ENCODE measurements at places on chromosomes 13 and 19.

- DNase-seq: no peak
Measured at GRCh38 chr13:77510156-77510555, 25.4 kb upstream of the SCEL start.

DNA sequence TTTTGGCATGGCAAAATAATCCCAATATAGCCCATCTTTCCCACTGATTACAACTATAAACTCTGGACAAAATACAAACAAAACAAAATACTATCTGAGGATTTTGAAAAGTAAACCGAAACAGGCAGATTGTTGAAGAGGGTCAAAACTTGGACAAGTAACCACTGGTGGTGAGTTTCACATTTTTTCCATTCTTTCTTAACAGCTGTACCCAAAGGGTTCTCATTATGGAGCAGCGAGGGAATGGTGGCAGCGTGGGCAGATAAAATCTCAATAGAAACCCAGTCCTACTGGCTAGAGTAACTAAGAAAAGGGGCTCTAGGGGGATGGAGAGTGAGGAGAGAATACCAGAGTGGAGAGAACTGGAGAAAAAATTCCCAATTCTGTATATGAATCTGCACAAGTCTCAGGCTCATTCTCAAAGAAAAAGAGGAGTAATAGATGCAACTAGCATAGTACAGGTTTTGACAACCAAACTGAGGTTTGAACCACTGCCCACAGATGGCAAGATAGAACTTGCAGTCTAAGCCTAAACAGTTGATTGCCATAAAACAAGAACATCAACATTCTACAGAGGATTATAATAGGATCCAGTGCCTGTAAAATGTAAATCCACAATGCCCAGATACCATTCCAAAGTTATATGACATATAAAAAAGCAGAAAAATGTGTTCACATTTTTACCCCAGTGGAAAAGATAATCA, 284.5 kb downstream of the KCNRG start:
- no peak for DNase-seq

DNA sequence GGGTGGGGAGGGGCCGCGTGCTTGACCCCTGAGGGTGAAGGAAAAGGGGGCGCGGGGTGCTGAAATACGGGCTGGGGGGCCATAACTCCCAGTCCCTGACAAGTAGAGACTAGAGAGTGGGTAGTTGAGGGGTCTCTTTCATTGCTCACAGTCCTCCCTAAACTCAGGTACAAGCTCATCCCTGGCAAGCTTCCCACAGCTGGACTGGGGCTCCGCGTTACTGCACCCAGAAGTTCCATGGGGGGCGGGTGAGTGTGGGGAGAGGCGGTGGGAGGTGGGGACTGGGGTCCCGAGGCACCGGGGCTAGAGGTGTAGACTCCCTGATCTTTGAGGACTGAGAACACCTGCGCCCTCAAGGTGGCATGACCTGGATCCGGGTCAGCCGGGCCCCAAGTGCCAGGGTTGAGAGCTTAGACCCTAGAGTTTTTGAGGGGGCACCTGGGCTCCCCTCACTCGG, 1.3 kb downstream of the ETV2 start:
- DNase-seq: no peak

DNA sequence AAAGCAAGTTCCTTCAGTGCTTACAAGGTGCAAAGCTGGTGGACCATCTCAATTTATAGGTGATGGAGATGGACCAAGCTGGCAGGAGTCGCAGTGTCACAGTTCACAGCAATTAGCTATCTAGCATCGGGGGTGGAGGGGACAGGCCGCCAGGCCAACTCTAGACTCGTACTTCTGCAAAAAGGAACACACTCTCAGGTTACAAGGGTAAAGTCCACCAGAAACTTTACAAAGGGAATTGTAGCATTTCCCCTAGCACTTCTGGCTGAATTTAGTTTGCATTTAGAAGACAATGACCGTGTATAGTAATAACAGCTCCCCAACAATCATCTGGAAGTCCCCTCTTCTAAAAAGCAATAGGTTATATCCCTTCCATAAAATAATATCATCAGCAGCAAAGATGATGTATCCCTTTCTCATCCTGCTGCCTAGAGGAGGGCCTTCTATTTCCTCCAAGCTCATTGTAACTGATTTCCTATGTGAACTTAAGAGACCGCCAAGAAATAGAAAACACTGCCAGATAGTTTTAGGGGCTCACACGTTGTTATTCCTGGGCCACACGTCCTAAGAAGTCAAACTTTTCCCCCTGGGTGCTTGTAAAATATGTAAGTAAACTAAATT, 8.5 kb upstream of the DOCK9 start:
- DNase-seq: no peak

DNA sequence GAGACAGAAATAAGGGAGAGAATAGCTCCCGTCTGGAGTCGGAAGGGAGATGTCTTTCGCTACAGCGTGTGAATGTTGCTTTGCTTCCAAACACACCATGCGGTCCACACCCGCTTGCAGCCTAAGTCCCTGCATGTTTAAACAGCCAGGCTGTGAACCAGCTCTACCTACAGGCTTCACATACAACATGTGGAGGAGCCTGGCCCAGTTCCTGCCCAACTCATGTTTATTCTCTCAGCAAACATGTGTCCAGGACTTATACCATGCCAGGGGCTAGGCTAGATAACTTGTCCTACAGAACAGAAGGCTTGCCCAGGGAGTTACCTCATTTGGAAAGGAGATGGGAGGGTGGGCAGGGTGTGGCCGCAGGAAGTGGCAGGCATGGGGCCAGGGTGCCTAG, 181.5 kb downstream of the FOXO1 start:
- DNase-seq: no peak

GRCh38 chr19:53927739-53928138, 18.7 kb downstream of the CACNG7 start:
- no peak for DNase-seq

GRCh38 chr19:12754465-12755196, 3.0 kb downstream of the BEST2 start:
- DNase-seq: no peak

- no peak for DNase-seq
Measured at GRCh38 chr13:108383667-108384066, 114.1 kb downstream of the TNFSF13B start.

DNA sequence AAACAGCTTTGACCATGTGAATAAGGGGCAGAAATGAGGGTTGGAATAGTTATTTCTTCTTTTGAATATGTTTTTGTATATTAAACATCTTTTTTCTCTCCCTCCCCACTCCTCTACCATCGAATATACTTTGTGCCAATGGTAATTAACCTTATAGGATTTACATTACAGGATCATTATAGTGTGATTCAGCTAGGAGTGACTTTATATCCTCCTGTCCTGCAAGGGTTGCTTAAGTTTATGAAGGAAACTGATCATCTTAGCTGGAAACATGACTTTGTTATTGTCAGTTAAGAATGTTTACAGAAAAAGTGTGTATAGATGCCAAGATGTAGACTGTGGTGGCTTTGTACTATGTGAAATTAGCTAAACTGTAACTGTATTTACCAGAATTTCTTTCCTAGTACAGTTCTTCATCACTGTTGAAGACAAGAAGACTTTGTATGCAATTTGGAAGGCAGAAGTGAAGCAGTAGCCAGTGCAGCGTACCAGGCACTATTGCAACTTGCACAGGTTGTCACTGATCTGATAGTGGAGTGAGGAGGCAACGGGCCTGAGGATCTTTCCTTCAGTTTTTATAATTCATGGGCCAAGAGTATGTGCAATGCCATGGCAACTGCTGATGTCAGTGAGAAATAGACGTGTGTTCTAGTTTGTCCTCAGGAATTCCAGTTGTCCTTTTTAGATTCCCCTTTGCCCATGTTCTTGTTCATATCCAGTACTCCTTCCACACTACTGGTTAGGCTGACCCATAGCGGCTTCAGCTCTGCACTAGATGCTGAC, 8.2 kb upstream of the PAN3 start:
- no peak for DNase-seq

- DNase-seq: no peak
Measured at GRCh38 chr13:34349091-34349722, 531.3 kb downstream of the RFC3 start.

DNA sequence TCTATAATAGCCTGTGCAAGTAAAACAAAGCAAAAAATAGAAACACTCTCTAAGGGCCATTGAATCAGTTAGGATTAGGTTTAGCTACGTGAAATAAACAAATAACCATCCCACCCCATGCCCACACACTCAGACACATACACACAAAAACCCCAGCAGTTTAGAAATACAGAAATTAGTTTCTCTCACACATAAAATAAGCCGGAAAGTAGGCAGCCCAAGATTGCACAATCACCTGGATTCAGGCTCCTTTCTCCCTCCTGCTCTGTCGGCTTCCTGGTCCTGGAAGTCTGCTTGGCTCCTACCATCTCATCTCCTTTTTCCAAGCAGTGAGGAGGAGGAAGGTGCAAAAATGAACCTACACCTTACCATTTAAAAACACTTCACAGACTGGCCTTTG, 22.6 kb upstream of the USP12 start:
- no peak for DNase-seq

DNA sequence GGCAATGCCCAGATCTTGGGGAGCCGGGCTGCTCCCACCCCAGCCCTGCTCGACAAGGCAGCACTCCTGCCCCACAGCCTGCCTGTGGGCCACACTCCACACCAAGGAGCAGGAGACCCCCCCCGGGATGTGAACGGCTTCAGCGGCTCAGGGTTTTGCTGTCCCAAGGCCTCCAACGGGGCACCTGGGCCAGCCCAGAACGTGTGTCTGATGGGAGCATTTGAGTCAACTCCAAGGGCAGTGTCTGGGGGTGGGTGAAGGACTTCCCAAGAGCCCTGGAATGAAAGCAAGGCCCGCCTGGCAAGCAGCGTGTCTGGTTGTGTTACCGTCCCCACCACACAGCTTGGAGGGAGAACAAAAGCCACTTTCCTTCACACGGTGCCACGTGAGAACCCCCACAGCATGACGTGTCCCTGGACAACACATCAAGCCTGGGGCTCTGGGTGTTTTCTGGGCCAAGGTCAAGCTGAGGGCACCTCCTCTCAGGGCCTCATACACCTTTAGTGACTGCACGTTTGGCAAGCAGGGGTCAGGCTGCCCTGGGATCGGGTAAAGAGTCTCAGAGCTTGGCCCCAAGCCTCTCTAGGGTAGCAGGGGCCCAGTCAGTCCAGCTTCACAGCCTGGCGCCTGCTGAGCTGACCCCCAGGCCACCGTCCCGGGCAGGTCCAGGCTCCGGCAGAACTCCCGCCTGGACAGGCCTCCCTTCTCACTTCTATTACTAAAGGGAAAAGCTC, 6.0 kb downstream of the C13orf46 start:
- no peak for DNase-seq

- no peak for DNase-seq
Measured at GRCh38 chr19:8890260-8890659, 58.1 kb downstream of the MBD3L1 start.

DNA sequence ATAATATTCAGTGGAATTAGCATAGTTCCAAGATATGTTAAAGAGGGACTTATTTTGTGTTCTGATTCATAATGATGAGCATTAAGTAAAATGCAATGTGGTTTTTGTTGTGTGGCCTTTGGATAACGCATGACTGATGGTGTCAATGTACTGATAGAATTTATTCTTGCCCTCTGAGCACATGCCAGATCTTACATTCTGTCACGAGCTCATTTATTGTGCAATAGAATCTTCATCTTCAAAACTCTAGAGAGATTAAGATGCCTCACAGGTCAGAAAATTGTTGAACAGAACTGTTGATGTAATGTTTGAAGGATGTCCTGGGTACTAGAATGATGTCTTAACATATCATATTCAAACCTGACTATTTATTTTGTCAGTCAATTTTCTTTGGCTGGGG, 148.0 kb upstream of the HTR2A start:
- DNase-seq: no peak

DNA sequence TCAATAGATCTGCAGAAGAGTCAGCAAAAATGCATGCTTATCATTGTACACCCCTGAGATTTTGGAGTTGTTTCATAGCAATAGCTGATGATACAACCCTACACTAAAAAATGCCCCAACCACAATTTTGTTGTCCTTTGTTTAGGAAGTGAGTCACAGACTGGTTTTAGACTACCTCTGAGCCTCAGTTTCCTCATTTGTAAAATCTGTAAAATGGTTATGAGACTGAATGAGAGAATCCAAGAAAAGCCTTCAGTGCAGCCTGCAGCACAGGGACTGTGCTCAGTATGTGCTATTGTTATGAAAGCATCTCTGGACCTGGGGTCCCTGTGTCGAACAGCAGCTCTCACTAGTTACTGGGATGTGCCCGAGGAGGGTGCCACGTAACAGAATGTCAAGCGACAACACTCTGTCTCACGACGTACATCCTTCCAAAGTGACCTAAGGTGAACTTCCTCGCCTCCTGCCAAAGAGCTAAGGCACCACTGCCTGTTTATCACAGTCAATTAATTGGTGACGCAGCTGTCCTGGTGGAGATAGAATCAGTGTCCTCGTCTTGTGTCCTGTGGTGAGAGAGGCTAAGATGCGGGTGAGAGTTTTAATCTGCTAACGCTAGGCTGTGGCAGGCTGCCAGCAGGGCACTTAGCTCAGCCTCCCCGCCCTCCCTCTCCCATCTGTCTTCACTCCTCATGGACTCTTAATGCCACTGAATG, 18.1 kb downstream of the DHRS12 start:
- no peak for DNase-seq

- no peak for DNase-seq
Measured at GRCh38 chr19:38891771-38892170, 7.6 kb downstream of the SIRT2 start.

DNA sequence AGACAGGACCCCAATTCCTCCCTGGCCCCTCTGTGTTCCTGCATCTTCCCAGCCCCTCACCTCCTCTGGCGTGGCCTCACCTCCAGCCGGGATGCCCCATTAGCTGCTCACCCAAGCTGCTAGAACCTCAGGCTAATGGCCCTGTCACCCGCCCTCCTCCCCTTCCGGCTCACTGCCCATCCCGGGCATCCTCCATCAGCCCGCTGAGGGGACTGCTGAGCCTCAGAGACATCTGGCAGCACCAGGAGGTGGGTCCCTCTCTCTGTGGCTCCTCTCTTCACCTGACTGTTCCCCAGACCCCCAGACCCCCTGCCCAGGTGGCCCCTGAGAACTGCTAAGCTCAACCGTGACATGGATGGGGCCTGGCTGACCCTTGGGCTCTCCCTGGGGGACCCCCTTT, 2.9 kb downstream of the FFAR1 start:
- DNase-seq: peak; percentile 69

DNA sequence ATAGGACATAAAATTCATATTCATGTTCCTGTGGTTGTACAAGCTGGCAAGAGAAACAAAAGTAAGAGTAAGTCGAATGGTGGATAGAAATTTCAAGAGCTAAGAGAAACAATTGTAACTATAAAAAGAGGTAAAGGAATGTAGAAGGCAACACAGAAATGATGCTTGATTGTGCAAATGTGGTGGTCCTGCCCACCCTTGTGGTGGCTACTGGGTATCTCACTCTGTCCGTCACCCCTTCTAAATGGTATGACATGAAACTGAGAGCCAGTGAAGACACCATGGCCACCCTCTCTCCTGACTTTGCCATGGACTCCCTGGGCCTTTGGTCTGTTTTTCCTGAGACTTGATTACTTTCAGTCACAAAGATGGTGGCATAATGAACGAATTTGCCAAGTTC, 925.9 kb upstream of the SLITRK6 start:
- no peak for DNase-seq

GRCh38 chr19:18675779-18676178, 7.7 kb upstream of the CRTC1 start:
- no peak for DNase-seq

All from mesenteric fat pad (tissue), 1 donor.